ENCODE measurements at places on chromosomes 3 and 15. TPM values are rescaled to one million over a fixed set of nuclear protein-coding genes. Genes with fewer than 3 reads are reported as not detected.

Gene KCNMB3
- 0.26 TPM for total RNA-seq

Gene SH3BP5
- total RNA-seq: 72.0 TPM

Gene ZIC1
- not detected for total RNA-seq

Gene IL5RA
- under 0.01 TPM for total RNA-seq

DNA sequence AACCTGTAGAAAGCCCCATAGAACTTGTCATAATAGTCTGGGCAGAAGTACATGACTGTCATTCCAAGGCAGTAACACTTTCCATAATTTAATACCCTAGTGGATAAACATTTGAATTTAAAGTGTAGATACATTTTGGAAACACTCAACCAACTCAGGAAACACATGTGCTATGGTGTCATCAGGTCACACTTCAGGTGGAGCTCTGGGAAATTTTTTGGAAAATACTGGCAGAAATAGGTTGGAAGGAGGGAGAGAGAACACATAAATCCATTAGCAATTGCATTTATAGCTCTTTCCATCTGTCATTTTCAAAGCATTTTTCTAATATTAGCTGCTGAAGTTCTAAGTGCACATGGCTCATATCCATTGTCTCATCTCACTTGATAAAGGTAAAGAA is 135.7 kb downstream of the MEIS2 start:
- DNase-seq: no peak

Gene SI
- not detected for total RNA-seq

- DNase-seq: no peak
Measured at GRCh38 chr3:16848007-16848406, 36.7 kb upstream of the PLCL2 start.

Data from uterus (tissue), 4 donors.